ENCODE measurements at places on chromosomes 13 and 19. TPM values are rescaled to one million over a fixed set of nuclear protein-coding genes. Genes with fewer than 3 reads are reported as not detected.

DIRAS1 gene
- 160 TPM for total RNA-seq

NLRP7 gene
- total RNA-seq, result not detected

PRSS57 gene
- total RNA-seq, result not detected

DAZAP1 gene
- 92.1 TPM for total RNA-seq

LHB gene
- not detected for total RNA-seq

FCGBP gene
- 32.8 TPM for total RNA-seq

MBD3L1 gene
- not detected for total RNA-seq

RHPN2 gene
- 3.1 TPM for total RNA-seq

PRODH2 gene
- total RNA-seq, result not detected

CGB3 gene
- total RNA-seq, result not detected

DNAJC3 gene
- 36.3 TPM for total RNA-seq

ZSCAN4 gene
- not detected for total RNA-seq

LGALS14 gene
- not detected for total RNA-seq

CGB8 gene
- not detected for total RNA-seq

NOTCH3 gene
- total RNA-seq, result 15.1 TPM

ZNF724 gene
- total RNA-seq, result 0.89 TPM

GNA15 gene
- 1.8 TPM for total RNA-seq

ACOD1 gene
- not detected for total RNA-seq

GPR18 gene
- total RNA-seq, result 0.37 TPM

ERICH4 gene
- total RNA-seq, result not detected

SLC35E1 gene
- total RNA-seq, result 26.6 TPM

TMEM59L gene
- 5.9 TPM for total RNA-seq

ZNF93 gene
- 2.0 TPM for total RNA-seq

ZNF43 gene
- total RNA-seq, result 8.8 TPM

RNF113B gene
- not detected for total RNA-seq

NKG7 gene
- total RNA-seq, result 1.2 TPM

UHRF1 gene
- 0.91 TPM for total RNA-seq

LILRB1 gene
- total RNA-seq, result 2.7 TPM

FUT6 gene
- total RNA-seq, result not detected

CEACAM1 gene
- total RNA-seq, result 2.7 TPM

KIR2DL4 gene
- not detected for total RNA-seq

LGI4 gene
- 40.9 TPM for total RNA-seq

SH2D3A gene
- total RNA-seq, result not detected

Measured in right cardiac atrium (tissue), 5 donors.